Mesenteric fat pad (tissue), 1 donor: ENCODE measurements at places on chromosomes 5 and 9. TPM values are rescaled to one million over a fixed set of nuclear protein-coding genes. Genes with fewer than 3 reads are reported as not detected.
A peak's percentile ranks its signal among the peaks of the same experiment; 100 is the strongest.

Gene GLRA1
- not detected for total RNA-seq

Gene SOHLH1
- total RNA-seq: not detected

DNA sequence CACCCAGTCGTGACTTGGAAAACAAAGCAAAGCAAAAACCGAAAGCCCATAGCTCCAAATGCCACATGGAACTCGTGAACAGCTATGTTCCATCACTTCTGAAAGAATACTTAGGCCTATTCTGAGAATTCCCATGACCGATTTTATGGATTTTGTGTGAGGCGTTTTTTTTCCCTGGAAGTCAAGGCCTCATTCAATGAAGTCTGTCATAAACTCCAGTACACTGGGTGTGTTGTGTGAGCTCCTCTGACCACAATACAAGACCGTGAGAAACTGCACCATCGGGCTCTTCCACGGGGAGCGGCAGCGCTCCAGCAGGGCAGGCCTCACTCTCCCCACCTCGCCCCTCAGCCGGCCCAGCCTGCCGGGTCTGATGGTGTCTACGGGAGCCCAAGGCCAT is 209.5 kb downstream of the FANCC start:
- peak; percentile 59 for DNase-seq

Gene PCDHGB3
- total RNA-seq: 2.7 TPM

- no peak for DNase-seq
Observed at GRCh38 chr9:17401858-17402257, 177.0 kb upstream of the SH3GL2 start.

DNA sequence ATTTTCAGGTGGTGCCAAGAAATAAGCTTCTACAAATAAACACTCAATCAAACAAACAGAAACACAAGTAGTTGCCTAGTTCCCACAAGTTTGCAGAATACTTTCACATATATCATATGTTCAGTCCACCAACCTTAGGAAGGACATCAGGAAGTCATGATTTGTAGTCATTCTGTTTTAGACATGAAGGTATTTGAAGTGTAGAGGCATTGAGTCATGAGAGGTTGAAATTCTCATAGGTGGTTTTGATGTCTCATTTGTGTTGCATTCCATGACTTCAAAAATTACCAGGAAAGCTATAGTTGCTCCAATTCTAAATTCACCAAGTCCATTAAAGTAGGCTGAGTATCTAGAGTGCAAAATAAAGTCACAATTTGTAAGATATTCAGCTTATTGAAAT is 159.0 kb downstream of the KCTD16 start:
- no peak for DNase-seq

Gene HMMR
- total RNA-seq: 0.32 TPM

Gene SPATA31D4
- not detected for total RNA-seq

GRCh38 chr9:12666813-12667212 is 26.4 kb upstream of the TYRP1 start:
- no peak for DNase-seq

Gene PRSS3
- not detected for total RNA-seq

- DNase-seq: no peak
Observed at GRCh38 chr9:129524582-129525270, 96.2 kb downstream of the C9orf50 start.

- DNase-seq: no peak
Observed at GRCh38 chr5:981456-981855, 27.1 kb upstream of the NKD2 start.

DNA sequence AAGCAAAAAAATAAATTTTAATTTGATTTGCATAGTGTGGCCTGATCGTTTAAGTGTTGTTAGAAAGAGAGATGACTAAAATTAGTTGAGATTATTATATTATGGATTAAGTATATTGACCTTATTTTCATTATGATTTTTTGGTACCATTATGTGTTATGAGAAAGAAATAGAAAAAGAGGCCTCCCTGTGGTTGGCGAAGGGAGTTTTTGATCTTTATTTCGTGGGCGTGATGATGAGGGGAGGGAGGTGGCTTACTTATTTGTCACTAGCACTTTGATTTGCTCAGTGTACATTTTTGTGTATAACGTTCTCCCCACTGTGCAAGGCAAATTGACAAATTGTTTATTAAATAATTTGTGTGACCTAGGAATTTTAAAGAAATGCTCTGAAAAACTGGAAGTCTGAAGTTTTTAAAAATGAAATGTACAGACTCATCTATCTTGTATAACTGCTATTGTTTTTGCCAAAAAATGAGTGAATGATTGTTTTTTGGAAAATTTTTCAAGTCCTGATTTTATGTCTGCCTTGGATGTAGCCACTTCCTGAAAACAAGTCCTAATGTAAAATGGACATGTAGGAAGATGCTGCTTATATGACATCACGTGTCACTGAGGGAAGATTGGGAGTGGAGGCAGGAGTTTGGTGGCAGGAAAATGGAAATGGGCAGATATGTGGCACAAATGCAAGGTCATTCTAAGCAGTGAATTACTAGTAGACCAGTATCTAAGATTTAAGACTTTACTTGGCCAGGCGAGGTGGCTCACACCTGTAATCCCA is 3.0 kb downstream of the DAPK1 start:
- DNase-seq: no peak

- no peak for DNase-seq
Observed at GRCh38 chr5:111756581-111757354, at the start of gene NREP. TSS of gene NREP (minus strand) at chr5:111757194. CDS start at chr5:111755772, 1,422 bp downstream.

DNA sequence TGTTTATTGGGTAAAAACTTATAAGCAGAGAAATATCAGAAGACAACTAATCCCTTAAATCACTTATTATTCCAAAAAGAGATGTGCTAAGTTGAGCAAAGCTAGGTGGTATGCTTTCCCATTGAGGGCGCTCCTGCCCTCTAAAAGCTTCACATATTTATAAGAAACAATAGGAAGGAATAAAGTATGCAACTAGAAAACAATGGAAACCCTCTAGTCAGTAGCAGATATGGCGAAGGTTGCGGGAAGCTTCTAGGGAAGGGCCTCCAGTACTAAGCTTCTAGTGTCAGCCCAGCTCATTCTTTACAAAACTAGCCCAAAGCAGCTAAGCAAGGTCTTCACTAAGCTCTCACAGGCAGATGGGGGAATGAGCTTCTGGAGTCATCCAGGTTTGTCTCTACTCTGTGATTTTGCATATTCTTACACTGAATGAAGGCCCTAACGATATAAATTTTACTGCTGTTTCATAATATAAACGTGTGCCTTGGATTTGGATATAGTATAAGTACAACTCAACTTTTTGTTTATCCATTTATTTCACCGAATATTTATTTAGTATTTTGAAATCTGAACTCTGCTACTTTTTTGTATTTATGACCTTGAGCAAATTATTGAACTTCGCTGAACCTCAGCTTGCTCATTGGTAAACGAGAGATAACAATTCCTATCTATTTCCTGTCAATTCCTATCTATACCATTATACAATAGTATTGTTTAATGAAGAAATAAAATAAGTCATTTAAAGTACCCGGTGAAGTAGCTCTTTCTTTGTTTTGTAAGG is 571.4 kb downstream of the ELAVL2 start:
- DNase-seq: no peak

Gene TERT
- not detected for total RNA-seq

Gene PTGER4
- 14.8 TPM for total RNA-seq

- no peak for DNase-seq
Observed at GRCh38 chr9:86128235-86128822, 29.0 kb upstream of the GOLM1 start.

Gene DAB2IP
- 86.1 TPM for total RNA-seq

- DNase-seq: no peak
Observed at GRCh38 chr5:42422656-42423280, 471 bp upstream of the GHR start.

Gene IL12B
- not detected for total RNA-seq

Gene FCN2
- total RNA-seq: 1.2 TPM

DNA sequence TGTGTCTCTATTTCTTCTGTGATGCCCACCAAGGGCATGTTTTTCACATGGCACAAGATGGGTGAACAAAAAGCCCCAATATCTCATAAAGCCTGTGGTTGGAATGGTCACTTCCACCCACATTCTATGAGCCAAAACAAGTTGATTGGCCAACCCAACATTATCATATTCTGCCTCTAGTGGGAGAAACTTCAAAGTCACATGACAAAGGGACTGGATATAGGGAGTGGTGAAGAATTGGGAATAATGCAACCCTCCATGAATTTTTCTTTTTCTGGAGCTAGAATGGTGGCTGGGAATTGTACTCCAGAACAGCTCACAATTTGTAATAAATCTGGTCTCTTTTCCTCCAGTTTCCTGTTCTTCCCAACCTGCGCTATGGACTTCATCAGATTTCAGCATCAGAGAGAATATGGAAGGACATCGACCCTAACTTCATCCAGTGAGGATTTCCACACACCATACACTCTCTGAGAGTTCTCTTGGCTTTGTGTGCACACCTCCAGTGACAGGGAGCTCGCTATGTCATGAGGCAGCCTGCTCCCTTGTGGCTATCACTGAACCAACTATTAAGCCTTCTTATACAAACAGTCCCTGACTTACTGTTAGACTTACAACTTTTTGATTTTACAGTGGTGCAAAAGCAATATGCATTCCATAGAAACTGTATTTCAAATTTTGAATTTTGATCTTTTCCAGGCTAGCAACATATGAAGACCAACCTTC is 12.0 kb upstream of the B4GALT1 start:
- no peak for DNase-seq

DNA sequence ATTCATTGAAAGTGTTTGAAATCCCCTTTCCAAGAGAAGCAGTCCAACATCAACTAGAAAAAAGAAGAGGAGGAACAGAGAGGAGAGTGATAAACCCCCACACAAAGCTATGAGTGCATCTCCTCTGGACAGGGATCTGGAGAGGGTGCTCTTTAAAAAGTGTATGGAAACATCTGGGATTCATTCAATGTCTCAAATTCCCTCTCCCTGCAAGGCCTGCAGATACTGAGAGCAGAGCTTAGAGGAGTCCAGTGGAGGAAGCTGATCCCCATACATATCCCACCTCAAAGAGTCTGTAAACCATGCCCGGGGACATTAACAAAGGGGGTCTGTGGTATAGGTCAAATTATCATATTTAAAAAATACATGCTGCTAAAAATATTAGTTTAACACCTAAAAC is 2.2 kb downstream of the SPOCK1 start:
- DNase-seq: no peak

DNA sequence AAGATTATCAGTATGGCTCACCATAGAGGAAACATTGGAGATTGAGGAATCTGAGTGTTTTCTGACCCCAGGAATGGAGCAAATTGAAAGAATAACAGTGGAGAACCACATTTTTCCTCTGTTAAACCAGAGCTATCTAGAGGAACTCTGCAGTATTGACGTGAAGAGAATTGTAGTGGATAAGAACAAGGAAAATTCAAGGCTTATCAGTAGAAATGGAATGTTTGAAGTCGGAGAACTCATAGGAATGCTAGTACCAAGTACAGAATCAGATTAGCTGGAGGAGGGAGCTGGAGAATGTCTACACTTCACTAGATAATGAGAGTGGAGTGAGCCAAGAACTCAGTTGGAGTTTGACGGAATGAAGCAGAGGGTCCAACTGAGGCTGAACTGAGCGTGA is 50.3 kb downstream of the SNCAIP start:
- no peak for DNase-seq

DNA sequence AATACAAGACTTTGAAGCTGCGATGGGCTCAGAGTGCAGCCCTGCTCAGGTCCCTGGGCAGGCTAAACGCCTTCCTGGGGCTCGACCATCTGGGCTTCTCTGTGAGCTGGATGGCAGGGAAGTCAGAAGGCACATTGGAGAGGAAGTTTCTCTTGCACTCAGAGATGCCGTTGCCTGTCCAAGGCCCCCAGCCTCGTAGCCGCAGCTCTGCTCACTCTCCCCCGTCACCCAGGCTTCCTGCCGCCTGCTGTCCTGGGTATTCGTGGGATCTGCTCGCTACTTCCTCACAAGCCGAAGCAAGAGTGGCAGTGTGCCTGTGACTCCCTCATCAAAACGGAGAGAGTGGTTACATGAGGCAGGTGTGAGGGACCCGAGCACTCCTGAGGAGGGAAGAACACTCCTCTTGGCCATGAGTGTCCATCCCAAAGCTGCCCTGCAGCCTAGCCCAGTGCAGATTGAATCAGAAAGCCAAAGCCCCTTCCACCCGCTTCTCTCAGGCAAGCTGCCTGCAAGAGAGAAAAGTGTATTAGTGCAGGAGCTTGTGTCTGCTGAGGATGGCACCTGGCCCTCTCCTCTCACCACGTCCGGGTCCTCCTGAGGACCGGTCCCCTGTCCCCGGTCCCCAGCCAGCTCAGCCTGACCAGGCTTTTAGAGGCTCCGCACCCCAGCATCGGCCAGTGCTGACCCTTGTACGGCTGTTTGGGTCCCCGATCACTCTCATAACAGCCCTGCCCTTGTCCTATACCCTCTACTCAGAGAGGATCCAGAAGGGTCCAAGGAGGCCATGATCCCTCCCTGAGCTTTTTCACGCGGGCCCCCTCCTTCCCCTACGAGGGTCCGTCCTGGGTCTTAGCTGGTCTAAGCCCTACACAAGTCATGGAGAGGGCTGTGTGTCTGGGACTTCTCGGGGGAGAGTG is 7.3 kb downstream of the FCN2 start:
- peak; percentile 81 for DNase-seq

- DNase-seq: no peak
Observed at GRCh38 chr5:96687080-96687479, 24.9 kb downstream of the CAST start.
